ENCODE measurements at places on chromosomes 13 and 19.

DNA sequence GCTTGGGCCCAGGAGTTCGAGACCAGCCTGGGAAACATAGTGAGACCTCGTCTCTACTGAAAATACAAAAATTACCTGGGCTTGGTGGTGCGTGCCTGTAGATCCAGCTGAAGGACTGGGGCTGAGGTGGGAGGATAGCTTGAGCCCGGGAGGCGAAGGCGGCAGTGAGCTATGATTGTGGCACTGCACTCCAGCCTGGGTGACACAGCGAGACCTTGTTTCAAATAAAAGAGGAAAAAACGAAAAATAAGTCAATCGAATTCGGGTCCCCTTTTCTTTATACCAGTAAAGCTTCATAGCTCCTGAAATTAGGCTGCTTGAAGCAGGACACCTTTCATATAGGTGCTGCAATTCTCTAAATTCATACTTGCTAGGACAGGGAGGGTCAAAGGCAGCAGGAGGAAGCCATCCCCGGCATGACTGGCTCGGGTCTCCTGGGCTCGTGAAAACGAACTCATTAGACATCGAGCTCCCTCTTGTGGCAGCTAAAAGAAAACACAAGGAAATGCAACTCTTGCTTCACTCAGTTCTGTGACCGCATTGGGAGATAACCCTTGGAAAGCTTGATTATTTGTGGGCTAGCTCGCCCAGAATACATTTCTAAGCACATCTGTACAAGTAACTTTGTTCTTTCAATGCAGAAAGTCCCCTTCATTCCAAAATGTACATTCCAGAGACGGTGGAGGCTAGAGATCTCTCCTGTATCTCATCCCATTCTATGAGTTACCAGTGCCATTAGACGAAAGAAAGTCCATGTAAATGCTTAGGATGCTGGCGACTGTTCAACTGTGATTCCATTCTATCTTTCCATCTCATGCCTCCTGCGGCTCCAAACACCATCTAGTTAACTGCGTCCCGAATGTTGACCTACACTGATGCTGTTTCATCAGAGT is 16.8 kb downstream of the FPR2 start:
- peak; percentile 96 for DNase-seq

DNA sequence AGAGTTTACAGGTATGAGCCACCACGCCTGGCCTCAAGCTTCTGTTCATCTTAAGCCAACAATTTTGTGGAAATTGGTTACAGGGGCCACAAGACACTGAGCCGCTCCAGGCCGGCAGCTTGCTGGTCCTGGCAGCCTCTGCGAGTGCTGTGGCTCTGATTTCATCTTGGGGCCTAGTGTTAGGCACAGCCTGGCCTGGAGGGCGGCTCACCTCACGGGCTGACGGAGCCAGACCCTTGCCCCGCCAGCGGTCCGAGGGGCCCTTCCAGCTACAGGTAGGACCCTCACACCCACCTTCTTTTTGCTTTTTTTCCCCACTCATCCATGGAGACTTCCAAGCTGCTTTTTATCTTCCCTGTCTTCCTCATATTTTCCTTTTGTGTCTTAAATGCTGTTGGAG is 8.6 kb downstream of the ZNF544 start:
- DNase-seq, result no peak

DNA sequence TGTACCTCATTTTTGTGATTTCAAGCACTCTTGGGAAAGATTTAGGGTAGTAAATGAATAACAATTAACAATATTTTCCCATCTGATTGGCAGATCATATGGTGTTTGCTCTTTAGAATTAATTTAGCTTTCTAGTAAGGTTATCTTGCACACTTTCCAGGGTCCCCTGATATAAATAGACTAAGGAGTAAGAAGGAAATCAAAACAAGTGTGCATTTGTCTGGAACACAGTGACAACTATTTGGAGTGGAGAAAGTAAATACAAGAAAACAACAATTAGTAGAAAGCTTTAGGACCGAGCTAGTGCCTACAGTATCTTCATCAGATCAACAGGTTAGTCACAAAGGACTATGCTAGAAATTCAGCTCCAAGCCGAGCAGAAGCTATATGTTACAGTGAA is 429.5 kb downstream of the COG6 start:
- DNase-seq, result no peak

DNA sequence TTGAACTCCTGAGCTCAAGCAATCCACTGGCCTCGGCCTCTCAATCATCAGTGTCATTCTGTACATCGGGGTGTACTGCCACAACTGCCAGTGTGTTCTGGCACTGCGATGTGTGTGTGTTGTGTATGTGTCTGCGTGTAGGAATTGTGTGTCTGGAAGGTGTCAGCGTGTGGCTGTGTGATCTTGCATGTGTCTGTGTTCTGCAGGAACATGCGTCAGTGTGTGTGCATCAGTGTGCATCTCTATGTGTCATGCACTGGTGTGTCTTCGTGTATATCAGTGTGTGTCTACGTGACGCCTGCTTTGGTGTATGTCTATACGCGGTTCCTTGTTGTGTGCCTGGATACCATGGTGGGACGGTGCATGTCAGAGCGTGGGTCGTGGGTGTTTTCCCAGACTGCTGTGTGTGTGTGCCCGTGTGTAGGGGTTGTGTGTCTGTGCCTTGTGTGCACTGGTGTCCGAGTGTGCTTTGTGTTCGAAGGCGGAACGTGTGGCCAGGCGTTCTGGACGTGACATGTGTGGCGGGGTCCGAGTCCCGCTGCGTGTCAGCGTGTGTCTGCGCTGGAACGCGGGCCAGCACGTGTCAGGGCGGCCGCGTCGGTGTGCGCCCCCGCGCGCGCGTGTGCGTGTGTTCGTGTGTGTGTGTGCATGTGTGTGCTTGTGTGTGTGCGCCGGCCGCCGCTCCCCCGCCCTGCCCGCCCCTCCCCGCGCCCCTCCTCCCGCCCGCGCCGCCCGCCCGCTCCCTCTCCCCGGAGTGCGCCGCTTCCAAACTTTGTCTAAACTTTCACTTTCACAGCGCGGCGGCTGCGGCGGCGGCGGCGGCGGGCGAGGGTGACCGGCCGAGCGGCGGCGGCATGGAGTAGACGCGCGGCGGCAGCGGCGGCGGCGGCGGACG is at the start of gene NFIX:
Gene NFIX (plus strand): TSS at position 775 of the 895 bp plus-strand sequence. CDS start 363 bp downstream, outside the sequence.
- DNase-seq, result peak; percentile 78

DNA sequence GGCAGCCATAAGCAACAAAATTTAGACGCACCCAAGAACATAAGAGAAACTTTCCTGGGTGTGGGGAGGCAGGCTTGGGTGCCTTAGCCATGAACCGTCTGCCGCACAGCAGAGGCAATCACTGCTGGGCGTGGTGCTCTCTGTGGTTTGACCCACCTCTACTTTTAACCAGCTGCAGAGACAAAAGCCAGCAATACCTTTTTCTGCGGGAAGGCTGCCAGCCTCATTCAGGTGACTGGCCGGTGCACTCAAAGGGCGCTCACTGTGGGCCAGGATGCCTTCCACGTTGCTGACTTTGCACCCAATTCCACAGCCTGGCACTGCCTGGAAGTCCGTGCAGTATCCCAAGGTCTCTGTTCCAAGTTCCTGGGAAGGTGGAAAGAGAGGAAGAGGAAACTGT is 69.1 kb downstream of the ATP7B start:
- no peak for DNase-seq

GRCh38 chr13:44762911-44763310 is 186.8 kb upstream of the TSC22D1 start:
- no peak for DNase-seq

DNA sequence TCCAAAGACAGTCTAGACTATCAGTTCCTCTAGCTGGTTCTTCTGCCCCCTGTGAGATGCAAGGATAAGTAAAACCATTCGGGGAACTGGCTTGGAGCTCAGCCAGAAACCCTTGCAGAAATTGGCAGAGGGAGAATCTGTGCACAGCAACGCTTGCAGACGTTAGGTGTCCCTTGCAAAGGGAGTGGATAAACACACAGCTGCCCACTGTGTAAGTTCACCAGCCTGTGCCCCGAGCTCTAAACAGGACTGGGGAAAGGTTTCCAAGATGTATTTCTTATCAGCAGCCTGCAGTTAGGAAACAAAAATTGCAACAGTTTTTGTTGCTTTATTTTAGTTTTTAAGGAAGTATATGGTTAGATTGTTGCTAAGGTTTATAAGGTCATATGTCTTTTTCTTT is 19.0 kb upstream of the ADGRE1 start:
- DNase-seq, result peak; percentile 21

DNA sequence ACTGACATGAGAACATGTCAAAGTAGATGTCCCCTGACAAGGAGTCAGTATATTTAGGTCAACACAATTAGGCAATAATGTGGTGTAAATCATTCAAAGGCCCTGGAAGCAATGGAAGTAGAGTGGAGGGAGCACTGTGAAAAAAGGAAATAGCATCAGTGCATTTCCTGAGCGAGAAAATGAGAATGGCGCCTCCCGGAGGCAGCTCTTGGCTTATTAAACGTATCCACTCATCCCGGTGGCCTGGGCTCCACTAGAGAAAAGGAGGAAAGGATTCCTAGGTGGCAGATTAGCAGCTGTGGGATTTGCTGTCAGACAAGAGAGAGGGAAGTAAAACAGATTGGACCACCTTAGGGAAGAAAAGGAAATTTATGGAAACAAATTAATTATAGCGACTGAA is 173.7 kb upstream of the TMTC4 start:
- no peak for DNase-seq

GRCh38 chr19:35110974-35111373 is 4.6 kb upstream of the FXYD3 start:
- no peak for DNase-seq

Measured in cardiac fibroblast (primary cell).